ENCODE measurements at places on chromosomes 3 and 15. TPM values are rescaled to one million over a fixed set of nuclear protein-coding genes. Genes with fewer than 3 reads are reported as not detected.

WNT5A gene
- 36.2 TPM for total RNA-seq

LDHAL6B gene
- not detected for total RNA-seq

PDZRN3 gene
- total RNA-seq: 50.3 TPM

PDIA3 gene
- total RNA-seq: 86.5 TPM

DNA sequence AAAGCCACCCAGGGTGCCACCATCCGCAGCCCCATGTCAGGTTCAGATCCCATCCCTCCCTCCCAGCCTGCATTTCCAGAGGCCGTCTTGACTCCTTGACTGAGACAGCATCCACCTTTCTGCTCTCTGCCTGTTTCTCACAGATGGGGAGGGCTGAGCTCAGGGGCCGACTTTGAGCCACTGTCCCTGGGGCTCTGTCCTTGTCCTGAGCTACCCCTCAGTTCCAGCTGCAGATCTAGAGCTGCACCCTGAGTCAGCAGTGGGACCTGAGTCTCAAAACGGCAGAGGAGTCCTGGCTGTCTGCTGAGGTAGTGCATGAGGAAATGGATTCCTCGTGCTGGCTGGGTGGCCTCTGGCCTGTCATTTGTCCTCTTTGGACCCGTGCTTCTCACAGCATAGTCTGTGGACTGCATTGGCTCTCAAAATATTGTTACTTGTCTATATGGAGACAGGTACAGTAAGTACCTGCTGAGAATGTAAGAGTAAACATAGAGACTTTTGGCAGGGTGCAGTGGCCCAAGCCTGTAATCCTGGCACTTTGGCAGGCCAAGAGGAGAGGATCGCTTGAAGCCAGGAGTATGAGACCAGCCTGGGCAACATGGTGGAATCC lies 22.3 kb downstream of the RPLP1 start:
- no peak for DNase-seq

DNA sequence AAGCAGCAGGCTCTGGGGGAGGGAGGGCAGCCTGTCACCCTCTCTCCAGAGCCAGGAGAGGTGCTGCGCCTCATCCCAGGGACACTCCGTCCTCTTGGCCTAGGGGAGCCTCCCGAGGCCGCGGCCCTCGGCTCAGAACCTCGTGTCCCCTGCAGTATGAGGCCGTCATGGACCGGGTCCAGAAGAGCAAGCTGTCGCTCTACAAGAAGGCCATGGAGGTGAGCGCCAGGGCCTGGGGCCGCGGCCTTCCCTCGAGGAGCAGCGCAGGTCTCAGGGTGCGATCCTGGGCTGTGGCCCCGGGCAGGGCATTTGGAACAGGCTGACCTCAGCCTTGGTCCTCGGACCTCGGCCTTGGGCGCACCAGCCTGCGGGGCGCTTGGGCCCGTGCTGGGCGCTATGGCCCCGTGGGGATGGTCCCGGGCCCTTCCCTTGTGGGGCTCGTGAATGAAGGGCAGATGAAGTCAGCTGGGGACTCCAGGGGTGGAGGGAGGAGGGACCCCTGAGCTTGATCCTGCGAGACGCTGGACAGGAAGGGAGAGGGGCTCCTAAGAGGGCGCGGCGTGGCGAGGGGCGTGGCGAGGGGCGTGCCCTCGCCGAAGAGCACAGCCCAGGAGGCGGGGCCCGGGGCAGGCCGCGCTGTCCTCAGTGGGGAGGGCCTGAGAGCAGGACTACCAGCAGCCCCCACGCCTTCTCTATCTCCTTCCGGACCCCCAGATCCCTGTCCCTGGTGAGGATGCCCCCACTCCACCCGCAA lies 32.9 kb downstream of the PSTPIP1 start:
- DNase-seq: no peak
